Esophagus squamous epithelium (tissue), 5 donors: ENCODE measurements at places on chromosomes 3 and 15.

DNA sequence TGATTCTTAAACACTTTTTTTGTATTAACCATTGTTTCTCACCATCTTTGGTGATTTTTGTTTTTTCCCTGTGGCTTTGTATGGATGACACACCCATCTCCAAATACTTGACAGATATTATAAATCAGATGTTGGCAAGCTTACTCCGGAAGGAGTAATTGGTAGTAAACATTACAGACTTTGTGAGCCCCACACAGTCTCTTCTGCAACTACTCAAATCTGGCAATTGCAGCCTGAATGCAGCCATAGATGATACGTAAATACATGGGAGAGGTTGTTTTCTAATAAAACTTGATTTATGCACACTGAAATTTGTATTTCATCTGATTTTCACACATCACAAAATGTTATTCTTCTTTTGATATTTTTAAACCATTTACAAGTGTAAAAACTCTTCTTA, 331.5 kb downstream of the ARPP21 start:
- no peak for DNase-seq

- no peak for DNase-seq
Measured at GRCh38 chr3:69122403-69122802, at the start of gene LMOD3. TSS of gene LMOD3 (minus strand) at chr3:69122595. CDS start at chr3:69122386, 209 bp downstream.

- DNase-seq: no peak
Measured at GRCh38 chr3:182182531-182182968, 470.8 kb downstream of the SOX2 start.

GRCh38 chr15:45174069-45174468, 13.7 kb downstream of the SHF start:
- no peak for DNase-seq

DNA sequence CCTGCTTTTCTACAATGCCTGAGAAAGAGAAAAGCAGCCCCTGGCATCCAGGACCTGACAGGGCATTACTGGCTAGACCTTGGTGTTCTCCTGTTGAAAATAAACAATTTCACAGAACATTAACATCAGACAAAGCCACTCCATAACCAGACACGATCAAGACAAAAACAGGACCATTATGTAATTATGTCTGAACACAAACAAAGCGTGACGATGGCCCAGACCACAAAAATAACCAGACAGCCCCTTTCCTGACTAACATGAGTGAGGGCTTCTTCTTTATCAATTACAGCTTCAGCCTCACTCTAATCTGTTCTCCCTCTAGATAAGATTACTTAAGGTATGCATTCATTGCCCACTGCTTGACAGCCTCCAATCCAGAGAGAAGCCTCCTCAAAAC, 172.7 kb upstream of the LMCD1 start:
- DNase-seq: no peak

GRCh38 chr3:128278761-128279600, 125.7 kb downstream of the EEFSEC start:
- no peak for DNase-seq

DNA sequence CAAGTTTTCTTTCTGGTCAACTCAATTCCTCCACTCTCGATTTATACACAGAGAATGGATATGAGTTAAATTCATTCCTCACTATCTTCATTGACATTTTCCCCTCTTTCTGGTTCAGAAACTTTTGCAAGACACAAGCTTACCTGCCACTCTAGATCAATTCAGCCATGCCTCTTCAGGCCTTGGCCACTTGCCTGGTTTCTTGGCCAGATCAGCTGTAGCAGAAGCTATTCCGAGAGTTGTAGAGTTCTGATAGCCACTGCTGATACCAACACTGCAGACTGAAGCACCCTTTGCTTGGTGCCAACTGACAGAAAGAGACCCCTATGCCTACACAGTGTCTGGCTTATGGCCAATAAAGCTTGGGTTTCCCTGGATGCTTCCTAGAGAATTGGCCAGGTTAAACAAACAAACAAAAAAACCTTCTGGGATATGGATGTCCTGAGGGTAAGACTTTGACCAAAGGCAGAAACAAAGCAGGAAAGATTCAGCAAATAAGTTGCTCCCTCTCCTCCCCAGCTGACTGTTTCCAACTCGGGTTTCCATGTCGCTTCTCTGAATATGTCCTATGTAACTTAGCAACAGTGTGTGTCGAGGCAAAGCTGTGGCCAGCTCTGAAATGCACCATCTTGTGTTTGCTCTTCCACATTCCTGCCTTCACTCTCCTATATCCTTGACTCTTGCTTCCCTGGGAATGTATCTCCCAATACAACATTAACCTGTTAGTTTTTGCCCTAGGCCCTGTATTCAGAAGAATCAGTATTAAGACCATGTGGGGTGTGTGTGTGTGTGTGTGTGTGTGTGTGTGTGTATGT, 521.6 kb downstream of the EPHA3 start:
- no peak for DNase-seq

GRCh38 chr15:74040109-74040850, 42.1 kb downstream of the GOLGA6A start:
- no peak for DNase-seq

- no peak for DNase-seq
Measured at GRCh38 chr15:33124279-33124678, 70.2 kb downstream of the FMN1 start.

GRCh38 chr3:53506110-53506762, 11.8 kb downstream of the CACNA1D start:
- no peak for DNase-seq

- DNase-seq: no peak
Measured at GRCh38 chr3:79247725-79248043, 520.1 kb downstream of the ROBO1 start.

GRCh38 chr3:112101916-112102315, 15.7 kb downstream of the C3orf52 start:
- DNase-seq: no peak

DNA sequence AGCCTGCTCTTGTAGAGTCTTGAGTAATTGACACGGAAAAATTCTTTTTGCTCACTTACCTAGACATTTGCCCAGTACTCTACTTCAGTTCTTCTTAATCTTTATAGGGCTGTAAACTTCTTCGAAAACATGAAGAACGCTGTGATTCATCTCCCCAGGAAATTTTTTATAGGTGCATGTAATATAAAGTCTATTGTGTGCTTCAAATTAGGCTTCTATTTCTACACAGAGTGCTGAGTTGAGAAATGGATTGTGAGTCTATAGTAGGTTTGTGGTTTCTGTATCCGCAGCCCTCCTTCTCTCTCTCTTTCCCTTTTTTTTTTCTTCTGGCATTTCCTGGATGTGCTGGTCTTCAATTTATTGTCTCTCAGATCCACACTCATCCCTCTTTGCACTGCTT, 183.3 kb upstream of the DCBLD2 start:
- no peak for DNase-seq

DNA sequence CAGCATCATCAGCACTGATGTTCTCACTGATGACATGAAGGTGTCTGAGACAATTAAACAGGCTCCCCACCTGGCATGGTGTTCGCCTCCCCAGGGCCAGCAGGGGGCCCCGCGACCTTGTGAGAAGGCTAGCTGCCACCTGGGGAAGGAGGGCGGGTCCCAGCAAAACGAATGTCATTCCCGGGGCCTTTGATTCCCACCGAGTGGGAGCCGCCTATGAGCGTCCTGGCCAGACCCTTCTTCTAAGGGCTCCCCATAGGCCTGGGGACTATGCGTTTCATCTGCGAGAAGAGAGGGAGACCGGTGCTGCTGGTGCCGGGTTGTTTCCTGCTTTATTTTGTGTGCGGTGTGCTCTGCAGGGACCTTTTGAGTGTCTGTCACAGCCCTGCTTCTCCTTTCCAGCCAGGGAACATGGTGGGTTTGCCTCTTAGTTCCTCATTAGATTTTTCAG, 20.5 kb upstream of the MINDY4B start:
- DNase-seq: no peak

DNA sequence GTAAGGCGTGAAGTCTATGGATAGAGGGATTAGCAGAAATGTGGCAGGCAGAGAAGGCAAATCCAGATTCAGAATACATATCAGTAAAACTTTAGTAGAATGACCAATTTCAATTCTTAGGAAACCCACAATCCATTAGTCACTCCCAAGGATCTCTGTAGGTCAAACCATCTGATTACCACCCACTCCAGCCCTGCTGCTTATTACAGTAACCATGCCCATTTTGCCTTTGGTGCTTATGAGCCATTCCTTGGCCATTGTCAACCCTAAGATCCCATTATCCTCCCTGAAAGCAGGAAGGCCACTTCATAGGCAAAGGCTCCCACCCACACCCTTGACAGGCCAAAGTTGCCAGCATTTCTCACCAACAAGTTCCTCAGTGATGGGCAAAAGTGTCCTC, 5.1 kb upstream of the KLHL40 start:
- DNase-seq: no peak

GRCh38 chr15:94704421-94704820, 473.1 kb downstream of the MCTP2 start:
- DNase-seq: no peak

- DNase-seq: no peak
Measured at GRCh38 chr15:66658855-66659254, 43.2 kb upstream of the SMAD6 start.
